Frontal cortex (tissue), 4 donors: ENCODE measurements at places on chromosomes 1 and 21.

GRCh38 chr1:2460203-2460602 is 15.9 kb upstream of the PLCH2 start:
- no peak for DNase-seq

DNA sequence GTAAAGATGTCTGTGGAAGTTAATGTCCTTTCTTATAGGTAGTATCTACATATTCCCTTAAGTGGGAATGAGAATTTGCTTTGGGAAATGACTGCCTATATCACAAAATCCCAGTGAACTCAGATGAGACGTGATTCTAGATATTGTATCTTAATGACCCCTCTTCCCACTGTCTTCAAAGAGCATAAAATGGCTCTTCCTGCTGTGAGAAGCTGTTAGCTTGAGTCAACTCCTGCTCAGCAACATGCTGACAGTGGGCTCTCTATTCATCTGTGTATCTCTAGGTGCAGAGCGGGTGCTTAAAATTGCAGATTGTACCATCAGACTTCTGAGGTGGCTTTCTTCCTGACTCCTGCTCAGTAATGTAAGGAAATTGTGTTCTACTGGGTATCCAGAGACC is 100.6 kb downstream of the SPAG17 start:
- DNase-seq: no peak

- no peak for DNase-seq
Measured at GRCh38 chr1:219629296-219629880, 16.5 kb upstream of the ZC3H11B start.

GRCh38 chr1:3121401-3122210 is 52.6 kb downstream of the PRDM16 start:
- DNase-seq: no peak

DNA sequence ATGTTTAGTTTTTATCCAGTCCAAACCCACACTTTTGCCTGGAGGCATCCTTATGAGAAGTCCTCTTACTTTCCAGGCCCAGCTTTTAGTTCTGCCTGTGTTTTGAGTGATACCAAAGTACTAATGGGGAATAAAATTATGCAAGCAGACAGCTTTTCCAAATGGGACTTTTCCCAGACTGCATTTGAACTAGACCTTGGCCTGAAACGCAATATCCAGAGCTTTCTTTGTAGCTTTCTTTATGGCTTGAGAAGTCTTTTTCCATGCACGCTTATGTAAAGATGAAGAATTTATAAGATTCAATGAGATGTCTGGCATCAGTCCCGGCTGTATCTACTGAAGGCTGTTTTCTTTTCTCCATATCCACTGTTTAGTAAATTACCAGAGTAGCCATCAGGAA is 236.6 kb upstream of the RAB4A start:
- DNase-seq: no peak

- no peak for DNase-seq
Measured at GRCh38 chr1:109498161-109498801, 4.4 kb downstream of the CYB561D1 start.

- DNase-seq: no peak
Measured at GRCh38 chr1:218718206-218718605, 373.1 kb downstream of the TGFB2 start.

DNA sequence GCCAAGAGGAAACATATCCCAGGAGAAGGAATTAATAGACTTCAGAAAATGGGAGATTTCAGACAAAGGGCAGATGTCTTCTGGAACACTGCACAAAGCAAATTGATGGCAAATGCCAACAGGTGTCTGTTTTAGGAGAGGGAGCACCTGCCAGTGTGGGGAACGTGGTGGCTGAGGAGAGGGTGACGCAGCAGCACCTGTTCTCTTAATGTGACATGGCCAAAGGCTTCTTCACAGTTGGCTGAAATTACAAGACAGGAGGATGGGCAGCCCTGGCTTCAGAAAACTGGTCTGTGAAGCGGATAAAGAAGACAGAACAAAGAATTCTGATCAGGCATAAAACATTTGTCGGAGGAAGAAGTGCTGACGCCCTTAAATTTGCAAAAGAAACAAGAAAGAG is 178.7 kb upstream of the RUNX1 start:
- DNase-seq: no peak

- peak; percentile 26 for DNase-seq
Measured at GRCh38 chr1:104780470-104781078, 1030.9 kb downstream of the AMY1C start.

DNA sequence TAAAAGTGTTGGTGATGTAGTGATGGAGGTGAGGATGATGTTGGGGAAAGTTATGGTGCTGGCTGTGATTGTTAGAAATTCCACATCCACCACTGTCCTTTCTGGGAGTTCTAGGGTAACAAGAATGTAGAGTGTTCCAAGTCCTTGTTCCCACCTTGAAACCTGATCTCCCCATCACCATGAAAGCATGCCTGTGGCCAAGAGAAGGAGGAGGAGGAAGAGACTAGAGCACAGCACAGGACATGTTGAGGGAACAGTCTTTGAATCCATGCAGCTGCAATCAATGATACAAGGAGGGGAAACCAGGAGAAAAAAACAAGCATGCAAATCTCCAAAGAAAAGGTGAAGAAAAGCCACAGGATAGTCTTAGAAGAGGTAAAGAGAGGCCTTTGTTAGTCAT is 45.9 kb upstream of the ARTN start:
- no peak for DNase-seq

DNA sequence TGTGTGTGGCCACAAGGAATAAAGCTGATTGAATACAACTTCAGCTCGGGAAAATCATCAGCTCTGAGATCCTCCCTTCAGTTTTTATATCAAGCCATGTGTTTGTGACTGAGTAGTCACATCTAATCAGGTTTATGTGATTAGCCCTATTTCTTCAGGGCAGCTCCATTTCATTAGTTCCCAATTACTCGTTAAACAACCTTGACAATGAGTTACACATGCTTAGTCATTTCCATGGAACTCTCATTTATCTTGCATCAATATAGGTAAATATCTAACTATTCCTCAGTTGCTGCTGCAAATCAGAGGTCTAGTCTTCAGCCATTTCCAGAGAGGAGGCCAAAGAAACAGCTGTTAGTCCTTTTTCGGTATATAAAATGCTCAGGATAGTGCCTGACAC is 16.3 kb downstream of the CRB1 start:
- DNase-seq: no peak

DNA sequence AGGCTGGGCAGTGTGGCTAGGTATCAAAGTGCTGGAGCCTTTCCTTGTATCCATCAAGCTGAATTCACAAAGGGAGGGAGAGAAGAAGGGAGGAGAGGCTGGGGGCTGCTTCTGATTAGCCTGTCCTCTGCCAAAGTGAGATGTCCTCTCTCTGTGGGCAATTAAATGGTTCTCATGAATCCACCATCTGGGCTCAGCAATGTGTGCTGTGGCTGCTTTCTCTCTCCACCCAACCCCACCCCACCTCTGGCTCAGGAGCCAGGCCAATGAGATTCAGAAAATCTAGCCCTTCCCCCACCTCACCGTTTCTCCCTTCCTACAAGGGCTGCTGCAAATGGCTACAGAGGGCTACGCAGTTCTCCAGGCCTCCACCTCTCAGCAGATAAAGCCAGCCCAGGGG is 154.6 kb downstream of the TENT5C start:
- DNase-seq: no peak

DNA sequence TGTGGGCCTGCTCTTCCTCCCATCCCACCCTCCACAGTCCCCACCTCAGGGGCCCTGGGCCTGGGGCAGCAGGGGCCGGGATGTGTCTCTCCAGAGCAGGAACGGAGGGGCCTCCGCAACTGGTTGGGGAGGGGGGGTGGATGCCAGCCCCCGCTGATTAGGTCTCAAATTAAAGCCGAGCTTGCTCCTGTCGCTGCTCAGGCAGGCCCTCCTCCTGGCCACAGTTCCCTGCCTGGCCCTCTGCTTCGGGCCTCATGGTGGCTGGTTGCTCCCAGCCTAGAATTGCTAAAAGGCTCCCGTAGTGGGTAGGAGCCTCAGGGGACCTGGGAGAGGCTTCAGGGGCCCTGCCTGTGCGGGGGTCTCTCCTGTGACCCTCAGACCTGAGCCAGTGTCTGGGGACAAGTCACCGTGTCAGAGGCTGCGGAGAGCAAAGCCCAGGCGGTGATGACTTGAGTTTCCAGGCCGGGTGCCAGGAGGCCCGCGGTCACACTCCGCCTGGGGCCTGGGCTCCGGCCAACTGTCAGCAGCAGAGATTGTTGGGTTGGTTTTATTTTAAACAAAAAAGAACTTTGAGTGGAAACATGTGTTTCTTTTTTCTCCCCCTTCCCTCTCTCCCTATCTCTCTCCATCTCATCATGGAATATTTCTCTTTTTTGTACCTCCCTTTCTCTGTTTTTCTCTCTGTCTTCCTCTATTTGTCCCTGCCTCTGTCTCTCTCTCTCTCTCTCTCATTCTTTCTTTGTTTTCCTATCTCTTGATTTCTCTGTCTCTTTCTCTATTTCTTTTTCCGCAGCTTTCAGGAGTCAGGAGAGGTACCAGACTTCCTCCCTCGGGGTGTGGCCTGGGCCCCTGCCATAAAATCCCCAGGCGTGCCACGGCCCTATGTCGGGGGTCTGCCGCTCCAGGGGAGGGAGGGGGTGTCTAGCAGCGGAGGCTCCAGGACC is 20.0 kb upstream of the EPHA2 start:
- no peak for DNase-seq

DNA sequence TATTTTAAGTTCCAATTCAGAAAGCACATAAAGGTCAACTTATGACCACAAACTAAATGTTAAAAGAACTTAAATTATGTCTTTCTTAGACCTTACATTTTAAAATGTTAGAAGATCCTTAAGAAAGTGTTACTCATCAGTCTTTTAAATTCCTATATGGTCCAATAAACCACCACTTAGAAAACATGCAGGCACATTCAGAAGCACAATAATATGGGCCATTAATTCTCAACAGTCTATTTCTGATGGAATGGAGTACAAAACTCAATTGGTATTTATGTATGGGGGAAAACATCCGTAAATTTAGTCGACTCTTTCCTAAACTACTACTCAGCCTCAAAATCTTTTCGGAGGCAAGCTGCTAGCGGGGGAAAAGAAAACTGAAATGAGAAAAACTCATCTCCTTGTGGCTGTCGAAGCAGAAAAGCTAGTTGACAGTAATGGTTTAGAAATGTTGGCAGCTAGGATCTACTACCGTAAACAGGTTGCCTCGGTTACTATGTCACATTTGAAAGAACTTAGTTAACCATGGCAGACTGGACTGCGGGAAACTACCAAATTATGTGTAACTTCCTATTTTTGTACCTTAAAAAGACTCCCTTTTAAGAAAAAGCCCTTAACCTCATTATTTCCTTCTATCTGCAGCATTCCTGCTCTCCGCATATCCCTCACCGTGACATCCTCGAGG is 1.0 kb downstream of the TRMT1L start:
- no peak for DNase-seq

- no peak for DNase-seq
Measured at GRCh38 chr1:181174861-181175260, 86.4 kb downstream of the IER5 start.

- DNase-seq: no peak
Measured at GRCh38 chr1:218748071-218748470, 402.9 kb downstream of the TGFB2 start.

- no peak for DNase-seq
Measured at GRCh38 chr1:100968621-100969020, 57.0 kb downstream of the DPH5 start.

- no peak for DNase-seq
Measured at GRCh38 chr1:44227211-44227610, 13.9 kb downstream of the DMAP1 start.

DNA sequence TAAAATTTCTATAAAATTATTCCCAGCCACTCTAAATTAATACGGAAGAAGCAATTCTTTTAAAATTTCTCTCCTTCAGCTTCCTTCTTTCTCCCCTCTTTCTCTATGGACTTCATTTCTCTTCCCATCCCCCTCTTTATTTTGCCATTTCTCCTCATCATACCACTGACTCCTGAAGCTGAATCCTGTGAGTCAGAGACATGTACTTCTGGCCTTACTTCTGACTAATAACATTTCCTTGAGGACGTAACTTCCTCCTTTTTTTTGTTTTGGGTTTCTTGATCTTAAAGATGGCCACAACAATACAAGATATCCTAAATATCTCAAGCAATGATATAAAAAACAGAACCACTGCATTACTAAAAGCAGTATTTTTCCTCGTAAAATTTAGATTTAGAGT is 63.6 kb upstream of the DENND1B start:
- DNase-seq: no peak

DNA sequence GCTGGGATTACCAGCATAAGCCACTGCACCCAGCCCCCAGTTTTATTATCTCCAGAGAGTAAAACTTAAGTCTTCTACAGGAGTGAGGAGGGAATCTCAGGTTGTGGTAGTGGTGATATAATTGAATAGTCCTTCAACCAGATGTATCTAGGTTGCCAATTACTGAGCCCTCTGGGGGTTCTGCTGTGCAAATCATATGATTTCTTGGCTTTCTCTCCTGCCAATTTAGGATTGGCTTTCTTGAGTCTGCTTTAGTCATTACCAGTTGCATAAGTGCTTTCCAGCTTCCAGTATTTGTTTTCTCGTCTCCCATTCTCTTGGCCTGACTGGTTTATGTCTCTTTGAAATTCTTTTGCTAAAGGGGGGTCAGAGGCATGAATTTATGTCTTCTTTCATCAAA is 11.1 kb downstream of the CPT2 start:
- DNase-seq: no peak

GRCh38 chr1:5770981-5771765 is 221.1 kb downstream of the NPHP4 start:
- no peak for DNase-seq

DNA sequence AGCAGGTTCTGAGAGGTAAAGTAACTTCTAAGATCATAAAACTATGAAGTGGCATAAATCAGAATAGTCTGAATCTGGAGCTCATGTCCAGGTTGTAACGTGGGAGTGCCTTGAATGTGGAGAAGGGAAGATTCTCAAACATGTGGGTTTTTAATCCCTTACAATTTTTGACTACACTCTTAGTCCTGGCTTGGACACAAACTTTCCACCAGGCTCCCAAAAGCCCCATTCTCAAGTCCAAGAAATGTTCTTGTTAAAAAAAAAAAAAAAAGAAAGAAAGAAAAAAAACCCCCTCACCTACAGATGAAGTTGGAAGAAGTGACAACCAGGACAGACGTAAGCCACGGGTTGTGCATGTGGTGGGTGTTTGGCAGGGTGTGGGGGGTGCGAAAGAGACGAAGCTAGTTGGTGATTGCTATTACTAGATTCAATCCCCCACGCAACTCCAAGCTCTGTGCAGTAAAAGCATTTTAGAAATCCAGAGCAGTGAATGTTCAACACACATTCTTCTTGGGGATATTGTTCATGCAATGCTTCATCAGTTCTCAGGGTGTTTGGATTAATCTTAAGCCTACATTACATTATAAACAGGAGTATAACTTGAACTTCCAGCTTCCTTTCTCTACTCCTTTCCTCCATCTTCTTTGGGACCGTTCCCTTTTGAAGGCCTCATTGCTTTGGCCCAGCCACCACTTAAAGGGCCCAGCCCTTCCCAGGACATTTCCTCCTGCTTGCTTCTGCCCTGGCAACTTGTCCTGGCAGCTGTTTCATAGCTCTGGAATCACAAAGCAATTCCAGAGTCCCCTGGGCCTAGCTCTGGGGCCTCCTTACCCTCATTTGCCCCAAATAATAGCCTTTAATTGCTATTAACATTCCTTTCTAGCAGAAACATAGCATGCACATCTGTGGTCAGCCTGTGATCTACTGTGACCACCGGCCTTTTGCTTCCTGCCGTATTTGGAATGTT is 41.8 kb downstream of the PHC2 start:
- DNase-seq: no peak

- no peak for DNase-seq
Measured at GRCh38 chr21:39670701-39671100, 58.0 kb downstream of the B3GALT5 start.
